ENCODE measurements at places on chromosomes 7 and 10. TPM values are rescaled to one million over a fixed set of nuclear protein-coding genes. Genes with fewer than 3 reads are reported as not detected.

Gene SPDYE8
- polyA plus RNA-seq: not detected

Gene GPR141
- polyA plus RNA-seq: 0.35 TPM

Gene TSPAN13
- polyA plus RNA-seq: 10.8 TPM

Gene SPDYE11
- not detected for polyA plus RNA-seq

Gene SDK1
- 0.47 TPM for polyA plus RNA-seq

Gene C7orf57
- 0.80 TPM for polyA plus RNA-seq

Gene SLC39A12
- polyA plus RNA-seq: not detected

Gene ZNF716
- not detected for polyA plus RNA-seq

Gene SFTPA1
- 0.57 TPM for polyA plus RNA-seq

Gene ADIRF
- 437 TPM for polyA plus RNA-seq

Gene BCL7B
- 43.5 TPM for polyA plus RNA-seq

Gene ANXA8L1
- 279 TPM for polyA plus RNA-seq

Gene MYL10
- polyA plus RNA-seq: not detected

Gene MET
- polyA plus RNA-seq: 1.2 TPM

Gene TMEM273
- polyA plus RNA-seq: 4.7 TPM

Gene LBX1
- not detected for polyA plus RNA-seq

Gene TMEM248
- polyA plus RNA-seq: 18.3 TPM

Gene CHAT
- polyA plus RNA-seq: not detected

Gene PTPRN2
- polyA plus RNA-seq: 0.40 TPM

Gene TACC2
- 51.8 TPM for polyA plus RNA-seq

Gene SORBS1
- 66.3 TPM for polyA plus RNA-seq

Gene RET
- 0.10 TPM for polyA plus RNA-seq

Gene PNLIPRP3
- 2.6 TPM for polyA plus RNA-seq

Gene GSTO2
- polyA plus RNA-seq: 19.9 TPM

Gene CCDC172
- polyA plus RNA-seq: not detected

Gene AGMO
- polyA plus RNA-seq: 0.02 TPM

Gene GRID2IP
- 0.39 TPM for polyA plus RNA-seq

Gene NEUROG3
- not detected for polyA plus RNA-seq

Gene NUP42
- 17.3 TPM for polyA plus RNA-seq

Gene ACSM6
- polyA plus RNA-seq: not detected
